CD4-positive, alpha-beta T cell (primary cell): ENCODE measurements at places on chromosomes 6 and 20.

- no peak for DNase-seq
These were observed 43.0 kb upstream of the ZFAND3 start for GRCh38 chr6:37776566-37776965.

GRCh38 chr6:37630281-37630799 lies 67.3 kb downstream of the MDGA1 start:
- DNase-seq = no peak

DNA sequence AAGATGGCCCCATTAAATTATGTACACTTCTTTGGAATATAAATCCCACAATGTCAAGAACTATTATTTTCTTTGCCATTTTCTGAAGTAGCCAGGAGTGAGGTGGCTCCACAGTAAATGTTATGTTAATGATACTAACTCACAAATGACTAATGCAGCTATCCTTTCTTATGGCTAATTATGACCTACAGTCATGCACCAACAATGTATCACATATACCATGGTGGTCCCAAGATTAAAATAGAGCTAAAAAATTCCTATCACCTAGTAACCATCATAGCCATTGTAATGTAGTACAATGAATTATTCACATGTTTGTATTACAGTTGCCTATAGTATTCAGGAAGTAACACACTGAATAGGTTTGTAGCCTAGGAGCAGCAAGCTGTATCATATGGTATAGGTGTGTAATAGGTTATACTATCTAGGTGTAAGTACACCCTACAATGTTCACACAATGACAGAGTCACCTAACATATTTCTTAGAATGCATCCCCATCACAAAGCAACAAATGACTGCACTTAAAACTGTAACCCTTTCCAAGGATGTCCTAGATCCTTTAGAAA lies 15.3 kb downstream of the ECHDC1 start:
- DNase-seq = no peak

GRCh38 chr20:15031546-15032351 lies 694.3 kb upstream of the FLRT3 start:
- DNase-seq = no peak

- no peak for DNase-seq
These were observed 61.4 kb upstream of the E2F3 start for GRCh38 chr6:20340068-20340848.

DNA sequence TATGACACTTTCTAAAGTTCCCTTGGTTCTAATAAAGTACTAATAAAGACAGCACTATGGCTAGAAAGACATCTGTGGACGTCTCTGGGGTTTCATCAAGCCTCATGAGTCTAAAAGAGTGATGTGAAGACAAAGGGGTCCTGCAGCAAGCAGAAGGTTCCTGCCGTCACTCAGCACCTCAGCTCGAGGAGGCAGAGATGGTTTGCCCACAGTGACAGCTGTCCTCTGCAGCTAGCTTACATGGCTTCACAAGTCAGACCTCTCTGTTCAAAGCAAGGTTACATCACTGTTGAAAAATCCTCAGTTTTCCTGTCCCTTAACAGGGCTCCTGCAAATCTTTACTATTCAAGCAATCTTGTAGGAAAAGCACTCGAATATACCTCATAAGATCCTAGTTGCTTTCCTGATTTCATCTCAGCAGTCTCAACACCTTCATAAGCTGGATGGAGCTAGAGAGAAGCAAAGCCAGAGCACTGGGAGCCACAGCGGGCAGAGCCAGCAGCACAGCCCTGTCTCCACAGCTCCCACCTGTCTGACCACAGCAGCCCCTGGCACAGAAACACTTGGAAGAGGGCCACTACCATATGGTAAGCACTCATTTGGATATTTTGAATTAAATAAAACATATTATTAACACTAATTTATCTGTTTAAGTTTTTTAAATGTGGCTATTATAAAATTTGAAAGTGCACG lies 202.3 kb downstream of the GMDS start:
- no peak for DNase-seq

DNA sequence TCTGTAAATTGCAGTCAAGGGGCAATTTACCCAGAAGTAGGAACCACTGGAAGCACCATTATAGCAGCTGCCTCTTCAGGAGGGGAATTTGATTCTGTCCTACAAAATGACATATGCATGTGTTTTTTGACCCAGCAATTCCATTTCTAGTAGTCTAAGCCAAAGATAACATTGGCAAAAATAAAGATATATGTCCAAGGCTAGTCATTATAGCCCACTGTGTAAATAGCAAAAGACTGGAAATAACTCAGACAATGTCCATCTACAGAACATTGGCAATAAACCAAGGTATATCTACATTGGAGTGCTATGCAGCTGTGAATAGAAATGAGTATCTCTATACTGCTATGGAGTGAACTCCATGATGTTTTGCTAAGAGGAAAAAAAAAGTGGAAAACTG lies 12.5 kb upstream of the PANK2 start:
- DNase-seq = no peak

- no peak for DNase-seq
These were observed 24.1 kb downstream of the FOXP4 start for GRCh38 chr6:41570259-41570615.

DNA sequence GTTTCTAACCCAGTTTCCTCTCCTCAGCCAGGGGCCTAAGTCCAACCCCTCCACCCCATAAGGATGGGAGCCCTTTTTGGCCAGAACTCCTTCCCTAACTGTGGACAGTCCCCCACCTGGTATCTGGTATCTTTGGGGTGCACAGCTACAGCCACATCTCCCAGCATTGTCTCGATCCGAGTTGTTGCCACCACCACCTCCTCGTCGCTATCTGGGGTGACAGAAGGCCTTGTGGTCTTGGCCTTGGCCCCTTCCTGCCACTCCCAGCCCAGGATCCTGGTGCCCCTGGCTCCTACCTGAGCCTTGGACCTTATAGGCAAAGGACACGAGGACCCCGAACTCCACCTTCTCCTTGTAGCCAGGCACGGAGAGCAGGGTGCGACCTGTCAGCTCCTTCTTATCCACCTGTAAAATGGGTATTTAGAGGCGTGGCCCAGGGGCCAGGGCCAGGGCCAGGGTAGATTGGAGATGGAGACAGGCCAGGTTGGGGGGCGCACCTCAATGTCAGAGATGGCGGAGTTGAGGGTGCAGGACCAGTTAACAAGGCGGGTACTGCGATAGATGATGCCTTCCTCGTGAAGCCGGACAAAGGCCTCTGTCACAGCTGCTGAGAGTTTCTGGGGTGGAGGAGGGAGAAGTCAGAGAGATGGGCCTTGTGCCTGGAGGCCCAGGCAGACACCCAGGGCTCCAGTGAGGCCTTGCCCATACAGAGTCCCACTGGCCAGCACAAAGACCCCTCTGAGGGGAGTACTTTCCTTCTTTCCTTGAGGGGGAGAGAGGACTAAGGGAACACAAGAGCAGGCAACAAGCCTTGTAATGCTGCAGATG lies 7.2 kb upstream of the VWA7 start:
- no peak for DNase-seq

GRCh38 chr6:53240139-53240538 lies 91.5 kb upstream of the GCM1 start:
- no peak for DNase-seq

- no peak for DNase-seq
These were observed 5.3 kb upstream of the TNFRSF6B start for GRCh38 chr20:63690898-63691710.

DNA sequence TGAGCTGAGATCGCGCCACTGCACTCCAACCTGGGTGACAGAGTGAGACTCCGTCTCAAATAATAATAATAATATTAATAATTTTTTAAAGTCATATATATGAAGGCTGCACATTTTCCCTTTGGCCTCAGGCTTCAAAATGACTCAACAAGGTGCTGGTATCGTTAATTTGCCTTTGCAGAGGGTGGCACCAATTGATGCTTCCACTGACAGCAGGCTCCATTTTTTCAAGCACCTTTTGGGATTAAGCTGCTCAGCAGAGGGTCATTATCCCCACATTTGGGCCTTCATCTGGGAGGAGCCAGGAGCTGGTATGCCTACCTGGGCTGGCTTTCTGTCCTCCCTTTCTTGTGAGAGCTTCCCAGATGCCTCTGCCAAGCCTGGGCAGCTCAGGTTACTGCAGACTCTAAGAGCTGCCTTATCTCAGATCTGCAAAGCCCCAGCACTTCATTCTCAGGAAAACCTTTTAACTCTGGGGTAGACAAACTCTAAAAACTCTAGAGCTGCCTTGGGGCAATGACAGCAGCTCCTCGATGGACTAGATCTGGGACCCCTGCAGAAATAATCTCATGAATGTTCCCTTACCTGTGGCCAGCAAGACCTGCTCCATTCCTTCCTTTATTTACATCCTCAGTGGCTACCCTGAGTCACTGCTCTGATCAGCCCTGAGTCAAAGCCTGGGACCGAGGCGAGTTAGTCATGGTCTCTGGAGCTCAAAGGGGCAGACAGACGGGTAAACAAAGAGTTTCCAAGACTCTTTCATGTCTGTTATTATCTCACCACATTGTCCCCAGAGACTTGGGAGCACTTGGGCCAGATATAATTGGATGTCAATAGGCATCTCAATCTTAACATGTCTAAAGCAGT lies 80.0 kb upstream of the EYA2 start:
- DNase-seq = no peak

DNA sequence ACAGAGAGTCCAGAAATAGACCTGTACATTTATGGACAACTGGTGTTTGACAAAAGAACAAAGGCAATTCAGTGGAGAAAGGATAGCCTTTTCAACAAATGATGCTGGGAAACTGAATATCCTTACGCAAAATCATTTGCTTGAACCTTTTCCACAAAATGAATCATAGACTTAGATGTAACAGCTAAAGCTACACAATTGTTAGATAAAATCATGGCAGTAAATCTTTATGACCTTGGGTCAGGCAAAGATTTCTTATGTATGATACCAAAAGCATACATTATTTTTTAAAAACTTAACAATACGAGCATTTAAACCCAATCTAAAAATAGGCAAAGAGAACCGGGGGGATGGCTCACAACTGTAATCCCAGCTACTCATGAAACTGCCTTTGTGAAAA lies 73.5 kb upstream of the DST start:
- no peak for DNase-seq

- DNase-seq = peak; percentile 75
These were observed 41.1 kb upstream of the PTGIS start for GRCh38 chr20:49608752-49609670.

GRCh38 chr20:13567663-13568062 lies 71.1 kb downstream of the TASP1 start:
- no peak for DNase-seq

GRCh38 chr6:132484680-132485018 lies 28.3 kb downstream of the STX7 start:
- no peak for DNase-seq

GRCh38 chr6:11426571-11426970 lies 111.0 kb upstream of the TMEM170B start:
- DNase-seq = no peak

DNA sequence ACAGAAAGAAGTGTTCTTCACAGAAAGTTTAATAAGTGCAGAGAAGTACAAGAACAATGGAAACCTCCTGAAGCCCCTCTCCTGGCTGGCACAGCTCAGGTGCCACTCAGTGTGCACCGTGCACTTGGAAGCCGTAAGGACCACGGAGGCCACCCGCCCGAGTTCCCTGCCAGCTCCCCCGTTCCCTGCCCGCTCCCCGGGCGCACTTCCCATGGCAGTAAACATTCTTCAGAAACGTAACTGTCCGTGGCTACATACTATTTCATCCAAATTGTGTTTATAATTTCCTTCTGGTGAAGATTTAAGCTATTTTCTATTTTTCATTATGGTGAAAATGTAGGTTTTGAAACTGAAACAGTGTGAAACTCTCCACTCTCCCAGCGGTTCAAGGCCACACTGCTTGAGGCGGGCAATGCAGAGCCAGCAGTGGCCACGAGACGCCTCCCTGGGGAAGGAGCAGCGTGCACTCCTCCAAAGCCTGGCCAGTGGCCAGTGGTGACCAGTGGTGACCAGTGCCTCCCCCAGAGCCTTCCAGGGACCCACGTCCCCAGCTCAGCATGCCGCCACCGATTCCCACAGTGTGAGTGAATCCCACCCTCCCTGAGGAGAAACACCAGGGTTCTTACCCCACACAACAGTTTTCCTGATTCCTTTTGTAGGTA lies 46.4 kb downstream of the TAF4 start:
- DNase-seq = no peak

GRCh38 chr6:21842875-21843645 lies 249.5 kb downstream of the SOX4 start:
- no peak for DNase-seq

GRCh38 chr6:90098001-90098531 lies 198.6 kb downstream of the BACH2 start:
- no peak for DNase-seq

GRCh38 chr6:36114798-36115408 lies 15.4 kb upstream of the MAPK13 start:
- DNase-seq = peak; percentile 47

- no peak for DNase-seq
These were observed 145.2 kb downstream of the SYCP2 start for GRCh38 chr20:59788196-59788735.

DNA sequence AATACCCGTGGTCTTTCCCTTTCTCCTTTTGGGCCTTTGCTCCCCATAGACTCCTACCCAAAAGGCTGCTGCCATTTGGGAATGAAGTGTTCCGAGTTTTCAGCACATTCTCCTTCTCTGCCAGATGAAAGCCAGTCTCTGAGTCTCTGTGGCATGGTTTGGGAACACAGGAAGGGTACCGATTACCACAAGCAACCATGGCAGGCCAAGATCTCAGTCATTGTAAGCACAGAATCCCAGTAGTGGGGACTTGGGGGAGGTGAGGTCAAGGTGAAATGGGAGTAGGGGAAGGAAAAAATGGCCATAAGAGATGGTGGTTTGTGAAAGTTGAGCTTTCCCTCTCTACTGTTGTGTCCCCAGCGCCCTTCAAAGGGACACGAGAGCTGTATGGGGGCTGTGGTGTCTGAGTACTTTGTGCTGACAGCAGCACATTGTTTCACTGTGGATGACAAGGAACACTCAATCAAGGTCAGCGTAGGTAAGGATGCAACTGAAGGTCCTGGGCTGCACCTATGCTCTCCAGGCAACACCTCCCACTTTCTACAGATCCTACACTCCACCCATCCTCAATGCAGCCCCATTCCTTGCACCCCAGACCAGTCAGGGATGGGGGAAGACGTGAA lies 4.1 kb downstream of the CFB start:
- no peak for DNase-seq

DNA sequence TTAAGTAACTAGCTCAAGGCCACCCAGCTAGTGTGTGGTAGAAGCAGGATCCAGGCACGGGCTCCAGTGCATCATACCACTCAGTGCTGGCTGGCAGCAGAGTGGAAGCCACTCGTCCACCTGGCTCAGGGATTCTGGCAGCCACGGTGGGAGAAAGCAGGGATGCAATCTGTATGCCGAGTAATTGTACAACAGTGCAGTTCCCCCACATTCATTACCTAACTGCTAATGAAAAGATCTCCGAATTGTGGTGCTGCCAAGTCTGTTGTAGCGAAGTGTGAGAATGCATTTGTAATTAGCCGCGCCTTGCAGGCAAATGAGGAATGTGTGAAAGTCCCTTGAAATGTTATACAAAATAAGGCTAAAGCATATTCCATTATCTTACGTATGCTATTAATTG lies 29.0 kb downstream of the KCNG1 start:
- DNase-seq = no peak

DNA sequence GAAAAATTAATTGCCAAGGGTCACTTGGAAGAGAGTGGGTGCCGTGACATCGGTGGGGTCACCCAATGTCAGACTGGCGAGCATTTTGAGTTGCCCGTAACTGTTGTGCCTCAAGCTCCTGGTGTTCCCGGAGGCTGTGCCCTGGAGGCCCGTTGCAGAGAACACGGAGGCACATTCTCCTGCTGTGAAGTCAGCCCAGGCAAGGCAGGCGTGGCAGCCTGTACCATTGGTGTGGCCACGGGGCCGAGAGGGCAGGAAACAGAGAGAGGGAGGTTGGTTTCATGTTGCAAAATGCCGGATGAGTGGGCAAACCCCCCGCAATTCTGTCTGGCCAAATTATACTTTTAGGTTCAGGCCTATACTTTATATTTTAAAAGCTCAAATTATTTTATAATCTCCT lies 81.2 kb downstream of the THBS2 start:
- DNase-seq = no peak
